Hepatocyte (in vitro differentiated cells): ENCODE measurements at places on chromosomes 2 and 18.

GRCh38 chr2:20582600-20583221 is 68.2 kb downstream of the HS1BP3 start:
- no peaks in the 10 kb centered on the region for H3K27me3 ChIP-seq
- no peak for DNase-seq
- no peaks in the 10 kb centered on the region for H3K36me3 ChIP-seq
- H3K27ac ChIP-seq = peak overlapping the region; percentile 81

GRCh38 chr2:32678825-32679224 is 51.0 kb downstream of the TTC27 start:
- no peak overlapping the region for H3K27ac ChIP-seq
- no peaks in the 10 kb centered on the region for H3K36me3 ChIP-seq
- no peaks in the 10 kb centered on the region for H3K27me3 ChIP-seq
- no peak overlapping the region for H3K4me3 ChIP-seq
- no peak for DNase-seq
- no peaks in the 10 kb centered on the region for H3K4me1 ChIP-seq

DNA sequence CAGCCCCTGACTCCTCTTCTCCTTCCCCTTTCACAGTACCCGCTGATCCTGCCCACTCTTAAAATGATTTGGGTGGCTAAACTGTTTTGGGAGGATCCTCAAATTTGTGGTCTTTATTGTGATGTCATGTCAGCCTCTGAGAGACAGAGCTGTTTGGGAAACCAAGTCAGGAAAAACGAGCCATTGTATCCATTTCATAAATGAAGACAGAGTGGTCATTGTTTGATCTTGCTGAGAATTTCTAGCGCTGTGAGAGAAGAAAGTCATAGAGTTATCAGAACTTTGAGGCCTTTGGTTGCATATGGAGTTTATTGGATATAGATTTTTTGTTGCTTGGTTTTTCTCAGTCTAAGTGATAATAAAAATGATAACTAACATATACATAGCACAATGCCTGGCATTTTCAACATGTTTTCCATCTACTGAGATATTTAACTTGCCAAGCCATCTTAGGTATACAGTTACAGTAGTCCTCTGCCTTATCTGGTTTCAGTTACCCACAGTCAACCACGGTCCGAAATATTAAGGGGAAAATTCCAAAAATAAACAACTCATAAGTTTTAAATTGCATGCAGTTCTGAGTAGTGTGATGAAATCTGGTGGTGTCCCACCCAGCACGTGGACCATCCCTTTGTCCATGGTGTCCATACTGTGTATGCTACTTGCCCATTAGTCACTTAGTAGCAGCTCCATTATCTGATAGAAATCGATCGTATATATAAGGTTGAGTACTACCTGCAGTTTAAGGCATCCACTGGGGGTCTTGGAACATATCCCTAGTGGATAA is 105.0 kb upstream of the RASGRP3 start:
- H3K36me3 ChIP-seq = no peaks in the 10 kb centered on the region
- H3K27ac ChIP-seq = no peak overlapping the region

- no peaks in the 10 kb centered on the region for H3K27me3 ChIP-seq
- no peak overlapping the region for H3K4me3 ChIP-seq
- no peaks in the 10 kb centered on the region for H3K36me3 ChIP-seq
- no peak overlapping the region for H3K27ac ChIP-seq
These were observed 4.1 kb upstream of the SLC40A1 start for GRCh38 chr2:189584686-189585085.

DNA sequence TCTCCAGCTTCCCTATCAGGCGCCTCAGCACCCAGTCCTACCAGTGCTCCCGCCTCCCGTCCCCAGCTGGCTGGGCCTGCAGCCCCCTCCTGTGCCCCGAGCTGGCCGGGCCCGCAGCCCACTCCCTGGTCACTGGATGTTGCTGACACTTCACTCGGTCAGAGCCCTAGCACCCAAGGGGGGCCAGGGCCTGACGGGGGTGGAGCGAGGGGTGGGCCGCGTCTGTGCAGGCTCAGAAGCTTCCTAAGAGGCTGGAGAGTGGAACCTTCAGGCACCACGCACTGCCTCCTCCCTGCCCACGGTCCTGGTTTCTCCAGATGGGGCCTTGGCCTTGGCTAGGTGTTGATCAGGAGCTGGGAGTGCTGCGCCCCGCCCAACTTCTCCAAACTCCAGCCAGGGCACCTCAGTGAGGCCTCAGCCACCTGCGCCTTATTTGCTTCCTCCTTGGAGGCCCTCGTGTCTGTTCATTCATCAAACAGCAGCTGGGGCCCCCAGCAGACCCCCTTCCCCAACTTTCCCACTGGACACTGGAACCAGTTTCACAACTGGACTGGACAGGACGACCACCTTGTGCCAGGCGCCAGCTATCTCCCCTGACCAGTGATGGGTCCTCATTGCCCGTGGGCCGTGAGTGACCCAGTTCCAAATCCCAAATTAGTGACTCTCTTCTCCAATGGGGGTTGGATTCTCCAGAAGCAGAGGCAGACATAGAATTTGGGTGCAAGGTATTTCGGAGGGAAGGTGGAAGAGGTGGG is 16.7 kb downstream of the CAPN10 start:
- H3K27me3 ChIP-seq = no peaks in the 10 kb centered on the region
- no peaks in the 10 kb centered on the region for H3K36me3 ChIP-seq
- H3K4me3 ChIP-seq = no peak overlapping the region
- no peak for DNase-seq

DNA sequence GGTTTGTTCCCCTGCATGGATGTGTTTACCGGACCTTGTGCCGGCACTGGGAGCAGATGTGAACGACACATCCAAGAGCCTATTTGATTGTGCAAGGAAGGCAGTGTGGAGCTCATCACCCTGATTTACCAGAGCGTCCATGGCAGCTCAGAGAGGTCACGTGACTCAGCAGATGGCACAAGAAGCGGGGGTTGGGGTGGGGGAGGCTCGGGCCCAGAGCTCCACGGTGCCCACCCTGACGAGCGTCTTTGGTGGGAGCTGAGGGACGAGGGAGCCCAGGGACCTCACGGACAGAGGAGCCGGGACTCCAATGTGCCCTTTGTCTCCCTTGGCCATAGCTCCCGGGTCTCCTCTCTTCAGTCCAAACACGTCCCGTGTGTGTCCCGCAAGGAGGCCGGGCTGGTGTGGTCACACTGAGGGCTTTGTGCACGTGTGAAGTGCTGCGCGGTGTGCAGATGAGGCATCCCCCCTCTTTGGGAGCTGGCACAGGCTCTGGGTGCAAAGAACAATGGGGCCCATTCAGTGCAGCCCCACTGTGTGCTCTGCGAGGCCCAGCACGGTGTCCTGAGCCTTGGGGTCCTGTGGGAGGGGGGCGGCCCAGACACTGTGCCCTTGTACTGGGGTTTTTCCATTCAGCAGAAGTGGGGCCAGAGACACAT is 15.5 kb downstream of the KCNIP3 start:
- H3K4me3 ChIP-seq = no peak overlapping the region
- no peaks in the 10 kb centered on the region for H3K4me1 ChIP-seq
- H3K27ac ChIP-seq = no peak overlapping the region
- DNase-seq = no peak

DNA sequence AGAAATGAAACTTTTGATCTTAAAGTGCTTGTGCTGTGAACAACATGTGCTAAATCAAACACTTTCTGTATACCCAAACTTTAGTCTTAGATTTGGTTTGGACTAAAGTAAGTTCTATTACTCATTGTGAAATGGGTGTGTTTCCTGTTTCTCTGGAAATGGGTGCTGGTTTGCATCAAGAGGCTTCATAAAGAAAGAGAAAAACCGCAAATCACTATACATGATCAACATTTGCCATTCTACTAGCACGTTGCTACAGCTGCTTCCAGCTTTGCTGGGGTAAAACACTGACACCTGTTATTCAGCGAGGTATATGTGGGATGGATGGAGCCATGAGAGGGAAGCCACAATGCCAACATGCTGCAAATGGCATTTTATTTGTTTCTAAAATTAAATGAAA is 547.0 kb upstream of the ACVR2A start:
- no peaks in the 10 kb centered on the region for H3K36me3 ChIP-seq
- no peaks in the 10 kb centered on the region for H3K27me3 ChIP-seq
- DNase-seq = no peak
- no peaks in the 10 kb centered on the region for H3K4me1 ChIP-seq
- no peak overlapping the region for H3K4me3 ChIP-seq

DNA sequence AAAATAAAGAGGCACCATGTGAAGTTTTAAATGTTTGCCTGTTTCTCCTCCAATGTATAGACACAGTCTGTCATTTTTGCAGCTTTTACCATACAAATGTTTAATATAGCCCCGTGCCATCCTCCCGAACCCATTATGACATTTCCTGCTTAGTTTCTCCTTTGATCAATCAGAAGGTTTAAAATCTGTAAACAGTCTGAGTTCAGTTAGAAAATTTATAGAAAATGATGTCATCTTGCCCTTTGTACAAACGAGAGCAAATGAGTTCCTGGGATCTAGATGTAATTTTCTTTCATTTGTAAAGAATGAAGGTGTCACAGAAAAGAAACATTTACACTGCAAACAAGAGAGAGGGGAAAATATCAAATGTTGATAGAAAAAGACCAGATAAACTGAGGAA is 62.7 kb upstream of the NFU1 start:
- peaks cover 14% of the 10 kb centered on the region for H3K4me1 ChIP-seq
- no peak overlapping the region for H3K4me3 ChIP-seq
- DNase-seq = no peak
- no peaks in the 10 kb centered on the region for H3K27me3 ChIP-seq
- no peaks in the 10 kb centered on the region for H3K36me3 ChIP-seq

GRCh38 chr2:199315299-199316179 is 142.2 kb downstream of the SATB2 start:
- H3K4me1 ChIP-seq = no peaks in the 10 kb centered on the region

- H3K36me3 ChIP-seq = no peaks in the 10 kb centered on the region
- H3K27me3 ChIP-seq = no peaks in the 10 kb centered on the region
- DNase-seq = no peak
- peaks cover 35% of the 10 kb centered on the region for H3K4me1 ChIP-seq
- no peak overlapping the region for H3K4me3 ChIP-seq
- peak overlapping the region; percentile 60 for H3K27ac ChIP-seq
These were observed 109.2 kb upstream of the COPS8 start for GRCh38 chr2:236976266-236977062.

GRCh38 chr2:181485638-181485946 is 28.4 kb downstream of the ITGA4 start:
- no peak overlapping the region for H3K27ac ChIP-seq
- H3K4me3 ChIP-seq = no peak overlapping the region
- no peak for DNase-seq
- H3K36me3 ChIP-seq = no peaks in the 10 kb centered on the region
- no peaks in the 10 kb centered on the region for H3K4me1 ChIP-seq
